ENCODE measurements at places on chromosomes 3 and 15. TPM values are rescaled to one million over a fixed set of nuclear protein-coding genes. Genes with fewer than 3 reads are reported as not detected.
A peak's percentile ranks its signal among the peaks of the same experiment; 100 is the strongest.

The APH1B gene
- 19.1 TPM for total RNA-seq

The ZNF774 gene
- 2.4 TPM for total RNA-seq

The CCR1 gene
- 58.6 TPM for total RNA-seq

The EPHB1 gene
- total RNA-seq: 0.39 TPM

The ATP13A5 gene
- total RNA-seq: not detected

The GOLGA8T gene
- 2.6 TPM for total RNA-seq

The CFAP100 gene
- not detected for total RNA-seq

The MAP6D1 gene
- 1.6 TPM for total RNA-seq

The RETNLB gene
- total RNA-seq: not detected

The EPB42 gene
- not detected for total RNA-seq

The KLHL18 gene
- total RNA-seq: 23.1 TPM

GRCh38 chr3:164779816-164780215 lies 298.5 kb downstream of the SI start:
- no peaks in the 10 kb centered on the region for H3K36me3 ChIP-seq
- no peak overlapping the region for H3K4me3 ChIP-seq
- no peaks in the 10 kb centered on the region for H3K27me3 ChIP-seq

- no peak for DNase-seq
- H3K27me3 ChIP-seq: no peaks in the 10 kb centered on the region
- H3K4me3 ChIP-seq: no peak overlapping the region
- H3K36me3 ChIP-seq: no peaks in the 10 kb centered on the region
- no peak overlapping the region for H3K27ac ChIP-seq
Measured at GRCh38 chr3:191688756-191689433, 227.9 kb downstream of the PYDC2 start.

DNA sequence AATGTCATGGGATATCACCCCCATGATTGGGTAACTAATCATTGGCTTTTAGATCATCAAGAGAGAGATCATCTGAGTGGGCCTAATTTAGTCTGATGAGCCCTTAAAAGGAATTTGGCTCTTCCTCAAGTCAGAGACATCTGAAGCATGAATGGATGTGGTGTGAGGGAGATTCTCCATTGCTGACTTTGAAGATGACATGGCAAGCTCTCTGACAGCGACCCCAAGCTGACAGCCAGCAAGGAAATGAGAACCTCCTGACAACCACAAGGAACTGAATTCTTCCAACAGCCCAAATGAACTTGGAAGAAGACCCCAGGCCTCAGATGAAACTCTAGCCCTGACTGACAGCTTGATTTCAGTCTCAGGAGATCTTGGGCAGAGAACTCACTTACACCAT lies 108.4 kb upstream of the SPATA12 start:
- H3K27me3 ChIP-seq: peaks cover 2% of the 10 kb centered on the region
- peaks cover 1% of the 10 kb centered on the region for H3K4me1 ChIP-seq
- H3K27ac ChIP-seq: no peak overlapping the region
- no peak for DNase-seq
- H3K36me3 ChIP-seq: peaks cover 2% of the 10 kb centered on the region
- no peak overlapping the region for H3K4me3 ChIP-seq

DNA sequence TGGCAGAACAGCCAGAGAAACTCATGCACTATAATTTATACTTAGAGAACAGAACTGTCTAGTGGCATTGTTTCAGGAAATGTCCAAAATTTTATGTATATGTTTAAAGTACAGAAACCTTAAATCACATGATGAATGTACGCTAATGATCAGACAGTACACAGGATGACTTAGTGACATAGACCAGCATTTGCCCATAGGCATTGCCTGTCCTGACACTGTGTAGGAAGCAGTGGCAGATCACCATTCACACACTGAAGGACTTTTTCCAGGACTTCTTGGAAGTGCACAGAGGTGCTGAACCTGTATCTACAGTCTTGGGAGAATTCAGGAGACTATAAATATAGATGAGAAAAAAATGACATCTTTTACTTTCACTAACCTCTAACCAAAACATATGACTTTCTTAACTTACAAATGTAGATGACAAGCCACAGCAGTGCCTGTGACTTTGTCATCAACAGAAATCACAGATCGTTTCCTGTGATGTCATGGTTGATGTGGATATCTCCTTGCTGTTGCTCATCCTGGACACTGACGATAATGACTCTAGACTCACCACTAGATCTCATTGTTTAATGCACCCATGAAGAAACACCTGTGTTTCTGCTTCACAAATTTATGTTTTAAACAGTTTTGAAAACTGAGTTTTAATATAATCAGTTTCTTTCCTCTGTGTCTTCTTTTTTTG lies 183.2 kb downstream of the CACNA2D3 start:
- no peak overlapping the region for H3K4me3 ChIP-seq
- H3K4me1 ChIP-seq: no peaks in the 10 kb centered on the region
- DNase-seq: no peak
- H3K27ac ChIP-seq: no peak overlapping the region
- no peaks in the 10 kb centered on the region for H3K36me3 ChIP-seq

DNA sequence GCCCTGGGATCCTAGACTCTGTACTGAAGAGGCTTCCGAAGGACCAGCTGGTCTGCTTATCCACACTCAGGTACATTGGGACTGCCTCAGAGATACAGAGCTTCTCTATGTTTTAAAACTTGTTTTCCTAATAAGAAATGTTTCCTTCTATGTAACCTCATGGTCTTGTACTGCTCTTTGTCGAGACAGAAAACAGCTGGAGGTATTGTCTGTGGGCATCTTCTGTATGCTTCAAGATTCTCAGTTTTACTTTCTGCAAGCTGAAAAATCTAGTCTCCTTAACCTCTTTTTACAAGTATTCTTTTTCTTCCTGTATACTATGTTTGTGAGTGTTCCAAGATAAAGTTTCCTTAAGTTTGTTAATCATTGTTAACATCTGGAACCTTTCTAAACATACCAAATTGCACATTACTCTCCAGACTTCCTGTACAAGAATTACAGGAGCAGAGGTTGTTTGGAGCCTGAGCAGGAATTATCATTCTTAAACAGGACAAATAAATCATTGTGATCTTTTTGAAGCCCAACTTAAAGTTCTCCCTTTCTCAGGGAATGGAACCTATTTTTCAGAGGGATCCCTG lies 358.3 kb upstream of the CFAP20DC start:
- no peaks in the 10 kb centered on the region for H3K27me3 ChIP-seq
- H3K4me1 ChIP-seq: peaks cover 6% of the 10 kb centered on the region
- no peak for DNase-seq
- no peak overlapping the region for H3K4me3 ChIP-seq

DNA sequence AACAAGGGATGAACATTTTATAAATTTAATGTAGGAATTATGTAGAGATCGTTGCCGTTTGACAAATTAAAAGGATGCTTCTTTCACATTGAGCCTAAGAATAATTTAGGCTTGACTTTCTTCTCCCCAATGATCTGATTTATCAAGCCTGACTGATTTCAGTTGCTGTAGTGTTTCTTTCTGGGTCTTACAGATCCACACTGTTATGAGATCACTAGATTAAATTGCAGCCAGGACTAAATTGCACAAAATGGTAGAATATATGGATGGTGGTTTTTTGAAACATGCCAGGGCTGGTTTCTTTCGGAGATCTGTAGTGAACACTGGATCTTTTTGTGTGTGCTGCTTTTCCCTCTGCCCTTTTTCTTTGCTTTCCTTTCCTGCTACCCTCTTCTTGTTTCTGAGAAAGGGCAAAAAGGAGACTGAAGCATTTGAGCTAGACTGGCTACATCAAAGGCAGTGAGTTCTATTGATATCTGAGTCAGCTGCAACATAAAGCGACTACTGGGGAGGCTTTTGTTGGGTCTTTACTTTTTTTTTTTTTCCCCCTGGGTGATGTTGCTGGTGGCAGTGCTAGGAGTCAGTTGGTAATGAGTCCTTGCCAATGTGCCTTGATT lies 83.0 kb downstream of the AKAP13 start:
- peaks cover 28% of the 10 kb centered on the region for H3K4me1 ChIP-seq
- DNase-seq: no peak
- peaks cover 8% of the 10 kb centered on the region for H3K36me3 ChIP-seq
- H3K4me3 ChIP-seq: peak overlapping the region; percentile 25
- peak overlapping the region; percentile 17 for H3K27ac ChIP-seq

DNA sequence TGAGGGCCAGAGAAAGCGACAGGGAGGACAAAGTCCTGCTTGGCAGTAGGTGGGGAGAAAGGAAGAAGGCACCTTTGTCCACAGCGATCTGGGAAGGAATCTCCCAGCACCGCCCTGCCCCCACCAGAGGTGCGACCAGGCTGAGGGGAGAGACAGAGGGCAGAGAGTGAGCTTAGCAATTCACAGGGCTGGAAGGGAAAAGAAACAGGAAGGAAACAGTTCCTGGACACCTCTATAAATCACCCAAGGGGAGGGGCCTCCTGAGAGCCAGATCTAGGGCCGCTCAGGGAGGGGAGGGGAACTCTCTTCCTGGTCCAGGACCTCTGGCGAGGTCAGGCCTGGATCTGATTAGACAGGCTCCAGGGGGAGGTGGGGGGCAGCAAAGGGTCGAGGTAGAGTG lies 35.4 kb downstream of the RNU5B-1 start:
- H3K4me3 ChIP-seq: no peak overlapping the region
- DNase-seq: no peak
- peaks cover 4% of the 10 kb centered on the region for H3K4me1 ChIP-seq

GRCh38 chr3:141089339-141090152 lies 38.4 kb downstream of the SPSB4 start:
- no peaks in the 10 kb centered on the region for H3K27me3 ChIP-seq
- no peaks in the 10 kb centered on the region for H3K36me3 ChIP-seq
- no peak for DNase-seq
- no peak overlapping the region for H3K4me3 ChIP-seq

GRCh38 chr3:72563690-72564370 lies 284.4 kb downstream of the SHQ1 start:
- no peak overlapping the region for H3K4me3 ChIP-seq
- no peak overlapping the region for H3K27ac ChIP-seq
- DNase-seq: no peak
- no peaks in the 10 kb centered on the region for H3K36me3 ChIP-seq
- H3K27me3 ChIP-seq: no peaks in the 10 kb centered on the region
- no peaks in the 10 kb centered on the region for H3K4me1 ChIP-seq

- H3K4me3 ChIP-seq: no peak overlapping the region
- H3K4me1 ChIP-seq: no peaks in the 10 kb centered on the region
- no peak for DNase-seq
- peaks cover 30% of the 10 kb centered on the region for H3K27me3 ChIP-seq
- no peak overlapping the region for H3K27ac ChIP-seq
Measured at GRCh38 chr3:37824090-37824953, 37.4 kb upstream of the CTDSPL start.

GRCh38 chr3:141379250-141379966 lies 11.1 kb downstream of the ZBTB38 start:
- H3K36me3 ChIP-seq: no peaks in the 10 kb centered on the region
- H3K4me3 ChIP-seq: no peak overlapping the region
- H3K4me1 ChIP-seq: peaks cover 20% of the 10 kb centered on the region
- no peak for DNase-seq

DNA sequence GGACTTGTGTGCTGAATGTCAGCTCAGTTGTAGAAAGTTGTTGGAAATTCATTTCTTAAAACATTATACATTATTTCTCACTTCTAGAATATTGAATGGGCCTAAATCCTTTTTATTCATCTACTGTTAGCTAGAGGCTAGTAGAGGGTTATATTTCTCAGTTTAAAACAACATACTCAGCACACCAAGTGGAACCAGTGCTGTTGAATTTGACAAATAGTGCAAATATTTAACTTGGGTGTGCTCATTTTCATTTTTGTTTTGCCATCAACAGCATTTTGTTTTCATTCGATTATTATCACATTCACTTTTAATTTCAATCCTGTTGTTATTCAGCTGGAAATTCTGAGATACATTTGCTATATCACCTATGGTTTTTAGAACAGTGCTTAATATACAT lies 269.4 kb upstream of the PEX5L start:
- no peak overlapping the region for H3K27ac ChIP-seq
- no peaks in the 10 kb centered on the region for H3K4me1 ChIP-seq
- DNase-seq: no peak
- no peaks in the 10 kb centered on the region for H3K36me3 ChIP-seq

DNA sequence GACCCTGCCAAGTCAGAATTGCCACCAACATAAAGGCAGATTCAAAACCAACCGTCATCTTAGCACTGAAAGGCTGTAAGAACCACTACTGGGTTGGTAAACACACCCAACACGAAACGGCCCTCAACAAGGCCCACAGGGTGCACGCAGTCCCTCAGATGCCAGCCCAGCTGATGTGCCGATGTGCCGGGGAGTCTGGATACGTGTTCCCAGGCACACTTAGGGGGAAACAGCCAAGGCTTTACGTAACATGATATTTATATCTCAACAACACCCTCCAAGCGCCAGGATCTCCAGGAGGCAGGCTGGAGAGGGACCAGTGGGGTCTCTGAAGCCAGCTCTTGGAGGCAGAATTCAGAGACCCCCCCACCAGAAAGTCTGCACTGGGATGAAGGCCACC lies 14.2 kb downstream of the POC1A start:
- no peak overlapping the region for H3K4me3 ChIP-seq
- H3K27ac ChIP-seq: no peak overlapping the region
- H3K4me1 ChIP-seq: peaks cover 7% of the 10 kb centered on the region
- peaks cover 6% of the 10 kb centered on the region for H3K36me3 ChIP-seq
- no peak for DNase-seq

DNA sequence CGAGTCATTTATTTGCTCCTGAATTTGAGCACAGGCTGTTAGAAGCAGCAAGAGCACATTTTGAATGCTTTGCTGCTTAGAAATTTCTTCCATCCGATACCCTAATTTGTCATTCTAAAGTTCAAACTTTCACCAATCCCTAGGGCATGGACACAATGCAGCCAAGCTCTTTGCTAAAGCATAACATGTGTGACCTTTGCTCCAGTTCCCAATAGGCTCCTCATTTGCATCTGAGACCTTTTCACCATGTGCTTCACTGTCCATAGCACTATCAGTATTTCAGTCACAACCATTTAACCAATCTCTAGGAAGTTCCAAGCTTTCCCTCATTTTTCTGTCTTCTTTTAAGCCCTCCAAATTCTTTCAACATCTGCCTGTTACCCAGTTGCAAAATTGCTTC lies 1333.1 kb downstream of the SI start:
- no peaks in the 10 kb centered on the region for H3K27me3 ChIP-seq
- H3K36me3 ChIP-seq: no peaks in the 10 kb centered on the region
- no peak overlapping the region for H3K4me3 ChIP-seq
- no peak overlapping the region for H3K27ac ChIP-seq

- H3K27ac ChIP-seq: no peak overlapping the region
- no peaks in the 10 kb centered on the region for H3K36me3 ChIP-seq
- no peak overlapping the region for H3K4me3 ChIP-seq
- H3K27me3 ChIP-seq: peaks cover 26% of the 10 kb centered on the region
- H3K4me1 ChIP-seq: peaks cover 3% of the 10 kb centered on the region
Measured at GRCh38 chr15:48935236-48935635, 28.5 kb downstream of the SHC4 start.

GRCh38 chr3:185687271-185687878 lies 101.3 kb downstream of the SENP2 start:
- H3K4me3 ChIP-seq: no peak overlapping the region
- no peak overlapping the region for H3K27ac ChIP-seq
- no peak for DNase-seq
- H3K4me1 ChIP-seq: no peaks in the 10 kb centered on the region

GRCh38 chr15:79140846-79141570 lies 50.4 kb upstream of the RASGRF1 start:
- H3K27ac ChIP-seq: no peak overlapping the region
- no peaks in the 10 kb centered on the region for H3K4me1 ChIP-seq
- H3K4me3 ChIP-seq: no peak overlapping the region
- peaks cover 20% of the 10 kb centered on the region for H3K27me3 ChIP-seq
- no peak for DNase-seq
- H3K36me3 ChIP-seq: no peaks in the 10 kb centered on the region

GRCh38 chr3:170352936-170353335 lies 4.6 kb upstream of the SKIL start:
- no peak for DNase-seq
- no peak overlapping the region for H3K4me3 ChIP-seq
- peaks cover 13% of the 10 kb centered on the region for H3K4me1 ChIP-seq
- H3K36me3 ChIP-seq: peaks cover 1% of the 10 kb centered on the region
- H3K27me3 ChIP-seq: peaks cover 8% of the 10 kb centered on the region

Data from activated naive CD8-positive, alpha-beta T cell treated with anti-CD3 and anti-CD28 coated beads, Interleukin-2, amount 10 ng/mL, durations not matched to agents 7 days and 5 days (primary cell).